Anterior cingulate cortex (tissue), 58 donors: ENCODE measurements at places on chromosomes 7 and 10.

DNA sequence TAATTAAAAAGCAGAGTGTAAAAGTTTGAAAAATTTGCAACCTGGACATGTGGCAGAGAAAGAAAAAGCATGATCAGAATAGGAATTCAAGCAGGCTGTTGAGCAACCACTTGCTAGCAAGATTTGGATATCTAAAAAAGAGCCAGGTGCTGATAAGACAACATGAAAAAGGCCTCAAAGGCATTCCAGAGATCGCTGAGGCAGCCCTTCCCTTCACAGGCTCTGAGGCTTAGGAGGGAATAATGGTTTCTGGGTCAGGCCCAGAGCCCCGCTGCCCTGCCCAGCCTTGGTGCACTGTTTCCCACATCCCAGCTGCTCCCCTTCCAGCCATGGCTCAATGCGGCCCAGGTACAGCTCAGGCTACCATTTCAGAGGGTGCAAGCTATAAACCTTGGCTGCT, 64.1 kb upstream of the EEPD1 start:
- DNase-seq = no peak

GRCh38 chr10:121854809-121855445, 72.9 kb downstream of the ATE1 start:
- no peak for DNase-seq

GRCh38 chr7:90773269-90773668, 177.1 kb downstream of the CDK14 start:
- no peak for DNase-seq

DNA sequence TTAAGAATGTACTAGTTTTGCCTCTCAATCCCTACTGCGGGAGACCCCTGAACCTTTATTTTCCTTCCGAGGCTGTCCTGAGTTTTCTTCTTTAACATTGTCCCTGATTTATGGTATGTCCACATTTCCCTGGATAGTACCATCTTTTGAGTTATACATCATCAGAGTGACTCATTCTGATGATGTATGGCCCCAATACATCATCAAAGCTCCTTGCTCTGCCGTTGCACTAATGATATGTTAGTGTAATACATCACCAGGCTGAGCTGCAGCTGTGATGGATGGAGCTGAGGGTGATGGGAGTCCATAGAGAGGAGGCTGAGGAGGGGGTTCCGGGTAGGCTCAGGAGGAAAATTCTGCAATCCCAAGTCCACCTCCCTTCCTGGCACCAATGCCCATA, 986.5 kb downstream of the KCNMA1 start:
- DNase-seq = no peak
